Kidney (tissue), 22 donors: ENCODE measurements at places on chromosomes 7 and 10. TPM values are rescaled to one million over a fixed set of nuclear protein-coding genes. Genes with fewer than 3 reads are reported as not detected.

The ZPBP gene
- not detected for polyA plus RNA-seq

The SNX13 gene
- 9.9 TPM for polyA plus RNA-seq

The CRTAC1 gene
- 7.2 TPM for polyA plus RNA-seq

The ADCY1 gene
- polyA plus RNA-seq, result 2.9 TPM

The GHRHR gene
- 0.75 TPM for polyA plus RNA-seq

The SYPL1 gene
- 90.8 TPM for polyA plus RNA-seq

The XRCC2 gene
- polyA plus RNA-seq, result 0.22 TPM

The SLC29A3 gene
- 5.7 TPM for polyA plus RNA-seq

The SRGN gene
- 65.7 TPM for polyA plus RNA-seq

The CHN2 gene
- polyA plus RNA-seq, result 7.4 TPM

- peak; percentile 55 for DNase-seq
Measured at GRCh38 chr7:1646957-1647891, 22.9 kb upstream of the ELFN1 start.

DNA sequence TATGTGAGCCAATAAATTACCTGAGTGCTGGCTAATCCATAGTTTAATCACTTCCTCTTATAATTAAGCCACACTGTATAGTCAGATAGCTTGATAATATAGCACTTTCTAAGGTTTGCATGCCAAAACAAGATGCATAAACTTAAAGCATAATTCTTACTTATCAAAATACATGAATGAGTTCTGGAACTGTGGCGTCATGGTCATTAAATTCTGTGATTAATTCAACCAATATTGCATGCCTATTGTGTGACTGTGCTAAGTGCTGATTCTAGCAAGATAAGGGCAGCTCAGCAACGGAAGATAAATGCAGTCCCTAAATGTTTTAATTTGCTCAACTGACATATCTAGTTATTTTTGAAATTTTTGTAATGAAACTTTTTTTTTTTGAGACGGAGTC lies 29.7 kb downstream of the HOXA1 start:
- DNase-seq, result no peak

DNA sequence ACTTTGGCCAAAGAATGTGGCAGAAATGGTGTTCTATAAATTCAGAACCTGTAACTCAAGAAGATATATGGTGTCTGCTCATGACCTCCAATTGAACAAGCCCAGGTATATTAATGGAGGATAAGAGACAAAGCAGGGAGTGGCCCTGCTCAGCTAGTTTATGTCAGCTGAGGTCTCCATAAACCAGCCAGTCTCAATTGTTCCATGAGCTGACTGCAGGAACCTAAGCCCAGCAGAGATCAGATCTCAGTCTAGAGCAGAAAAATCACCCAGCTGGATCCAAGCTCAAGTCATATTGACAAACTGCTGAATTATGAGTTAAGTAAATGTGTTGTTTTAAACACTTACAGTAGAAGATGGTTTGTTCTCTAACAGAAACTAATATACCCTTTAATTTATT lies 105.5 kb upstream of the SGCE start:
- DNase-seq, result no peak

GRCh38 chr10:70493660-70494234 lies 15.2 kb downstream of the PALD1 start:
- peak; percentile 56 for DNase-seq

- no peak for DNase-seq
Measured at GRCh38 chr10:75018686-75019307, 92.7 kb upstream of the SAMD8 start.

- DNase-seq, result no peak
Measured at GRCh38 chr7:77393261-77393660, 22.9 kb downstream of the GSAP start.

DNA sequence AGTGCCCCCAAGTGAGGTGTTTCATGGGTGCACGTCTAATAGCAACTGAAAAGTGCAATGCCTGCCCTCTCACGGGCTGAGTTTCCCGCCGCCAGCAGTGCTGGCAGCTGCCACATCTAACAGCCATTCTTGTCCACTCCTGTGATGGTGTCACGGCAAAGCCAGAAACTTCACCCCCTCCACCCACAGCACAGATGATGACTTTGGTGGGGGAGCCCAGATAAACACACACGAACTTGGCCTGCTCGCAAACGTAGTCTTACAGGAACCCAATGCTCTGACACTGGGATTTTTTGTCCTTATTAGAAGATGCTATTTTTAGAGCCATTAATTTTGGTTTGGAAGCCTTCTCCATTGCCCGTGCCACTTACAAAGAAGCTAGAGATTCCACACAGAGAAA lies 26.7 kb downstream of the CPXM2 start:
- no peak for DNase-seq

DNA sequence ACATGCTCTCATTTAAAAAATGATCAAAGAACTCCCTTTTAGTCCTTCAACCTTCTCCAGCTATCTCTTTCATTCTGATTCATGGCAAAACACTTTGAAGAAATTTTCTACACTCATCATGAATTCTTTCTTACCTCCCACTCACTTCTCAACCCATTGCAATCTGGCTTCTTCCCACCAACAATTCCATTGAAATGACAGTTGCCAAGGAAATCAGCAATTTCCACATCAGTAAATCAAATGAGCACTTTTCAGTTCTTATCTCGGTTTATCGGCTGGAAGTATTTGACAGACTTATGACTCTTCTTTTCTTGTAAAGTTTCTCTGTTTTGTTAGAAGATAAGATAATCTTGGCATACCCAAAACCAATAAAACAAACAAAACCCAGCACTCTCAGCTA lies 99.1 kb upstream of the CACNA2D1 start:
- DNase-seq, result no peak

DNA sequence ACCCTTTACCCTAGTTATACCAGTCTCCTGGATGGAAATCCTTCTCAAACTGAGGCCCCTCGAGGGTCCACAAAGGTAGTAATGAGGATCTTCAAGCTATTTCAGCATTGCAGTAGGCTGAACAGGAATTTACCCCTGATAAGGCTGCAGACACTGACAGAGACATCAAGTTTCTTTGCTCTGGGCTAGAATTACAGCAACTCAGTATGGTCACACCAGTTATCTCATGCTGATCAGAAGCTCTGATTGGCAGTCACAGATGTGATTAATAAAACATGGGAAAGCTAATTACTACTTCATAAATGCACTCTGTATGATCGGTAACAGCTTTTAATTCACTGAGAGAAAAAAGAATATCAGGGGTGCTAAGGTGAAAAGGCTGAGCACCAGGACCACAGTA lies 30.6 kb downstream of the FAM204A start:
- no peak for DNase-seq

- no peak for DNase-seq
Measured at GRCh38 chr10:28169525-28169924, 133.3 kb downstream of the MPP7 start.

GRCh38 chr7:103100348-103100747 lies 25.4 kb downstream of the ARMC10 start:
- DNase-seq, result no peak

GRCh38 chr7:120799813-120800475 lies 58.0 kb downstream of the TSPAN12 start:
- DNase-seq, result no peak

- no peak for DNase-seq
Measured at GRCh38 chr7:43290978-43291377, 178.5 kb downstream of the HECW1 start.

- no peak for DNase-seq
Measured at GRCh38 chr7:111986601-111987000, 219.6 kb downstream of the DOCK4 start.

- DNase-seq, result no peak
Measured at GRCh38 chr10:120394446-120394845, 62.6 kb upstream of the PLPP4 start.

DNA sequence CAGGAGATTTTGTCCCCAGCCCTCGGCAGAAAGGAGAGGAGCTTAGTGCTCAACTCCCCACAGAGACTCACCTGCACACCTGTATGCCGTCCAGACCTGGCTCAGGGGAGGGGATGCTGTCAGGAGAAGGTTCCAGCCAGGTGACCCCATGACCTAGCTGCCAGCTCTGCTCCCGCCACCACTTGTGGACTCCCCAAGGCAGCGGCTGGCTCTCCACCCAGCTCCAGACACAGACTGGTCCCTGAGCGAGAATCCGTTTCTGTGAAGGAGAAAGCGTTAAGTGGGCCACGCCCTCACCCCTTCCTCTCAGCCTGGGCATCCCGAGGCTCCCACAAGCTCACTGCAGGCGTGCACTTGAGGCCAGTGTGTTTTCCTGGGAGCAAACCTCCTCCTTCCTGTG lies 76.4 kb downstream of the RGS10 start:
- DNase-seq, result no peak

DNA sequence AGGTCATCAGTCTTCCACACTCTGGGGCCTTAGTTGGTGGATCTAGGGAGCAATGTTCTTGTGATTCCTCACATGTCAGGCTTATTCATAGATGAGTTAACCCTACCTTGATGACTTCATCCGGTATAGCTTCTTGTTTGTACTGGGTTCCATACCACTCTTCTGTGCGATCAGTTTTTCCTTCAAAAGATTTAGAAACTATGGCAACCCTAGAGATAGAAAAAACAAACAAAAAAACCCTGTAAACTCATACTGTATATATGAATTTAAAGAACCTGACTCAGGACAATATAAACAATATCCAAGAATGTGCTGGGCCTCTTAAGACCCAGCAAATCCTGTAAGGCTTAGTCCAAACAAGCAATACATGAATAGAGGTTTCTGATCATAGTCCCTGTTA lies 83.5 kb downstream of the IDE start:
- DNase-seq, result no peak

DNA sequence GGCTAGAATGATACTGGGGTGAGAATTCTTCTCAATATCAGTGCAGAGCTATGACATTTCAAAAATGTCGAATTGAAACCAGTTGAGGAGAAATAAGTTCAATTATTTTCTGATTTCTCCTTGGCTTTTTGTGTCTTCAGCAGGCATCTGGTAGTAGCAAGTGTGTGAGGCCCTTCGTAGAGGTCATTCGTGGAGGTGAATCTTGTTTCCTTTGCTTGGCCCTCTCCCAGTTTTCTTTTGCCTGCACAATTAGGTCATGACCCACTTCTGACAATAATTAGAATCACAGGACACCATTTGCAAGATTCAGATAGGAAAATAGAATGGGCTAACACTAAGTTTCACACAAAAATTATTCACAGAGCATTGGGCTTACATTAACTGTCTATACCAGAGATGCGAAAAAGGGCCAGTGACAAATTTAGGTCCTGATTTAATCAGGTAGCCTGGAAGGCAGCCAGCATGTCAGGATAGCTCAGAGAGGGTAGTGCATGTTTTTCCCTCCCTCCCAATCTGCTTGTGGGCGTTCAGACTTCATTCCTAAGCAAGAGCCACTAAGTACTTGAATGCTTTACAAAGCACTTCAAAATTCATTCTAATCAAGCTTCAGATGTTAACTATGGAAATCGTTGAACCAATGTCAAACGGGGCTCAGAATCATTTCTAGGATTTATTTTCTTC lies 24.0 kb upstream of the A1CF start:
- DNase-seq, result no peak

DNA sequence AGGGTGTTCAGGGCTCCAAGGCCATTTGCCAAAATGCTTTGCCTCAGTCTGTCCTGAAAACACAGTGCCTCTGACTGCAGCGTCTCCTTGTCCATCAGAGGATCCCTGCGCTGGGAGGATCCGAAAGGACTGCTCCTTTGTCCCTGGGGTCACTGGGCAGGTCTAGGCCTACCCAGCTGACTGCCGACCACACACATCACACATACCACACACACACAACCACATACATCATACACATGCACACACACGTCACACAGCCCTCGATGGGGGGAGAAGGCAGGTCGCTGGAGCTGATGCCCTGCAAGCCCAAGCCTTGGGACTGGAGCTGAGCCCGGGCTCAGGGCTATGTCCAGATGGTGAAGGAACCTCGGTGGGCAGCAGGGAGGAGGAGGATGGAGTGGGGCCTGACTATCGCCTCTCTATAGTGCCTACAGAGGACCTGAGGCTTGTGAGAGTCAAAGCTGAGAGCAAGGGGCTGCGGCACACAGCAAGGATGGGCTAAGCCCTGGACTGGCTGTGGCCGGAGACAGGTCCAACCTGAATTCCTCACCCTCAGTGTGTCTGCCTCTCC lies 29.1 kb downstream of the GPRIN2 start:
- no peak for DNase-seq
